Activated CD4-positive, alpha-beta T cell treated with anti-CD3 and anti-CD28 coated beads, Interleukin-2, amount 50 U/mL, for 24 hours (primary cell): ENCODE measurements at places on chromosomes 2 and 18.

DNA sequence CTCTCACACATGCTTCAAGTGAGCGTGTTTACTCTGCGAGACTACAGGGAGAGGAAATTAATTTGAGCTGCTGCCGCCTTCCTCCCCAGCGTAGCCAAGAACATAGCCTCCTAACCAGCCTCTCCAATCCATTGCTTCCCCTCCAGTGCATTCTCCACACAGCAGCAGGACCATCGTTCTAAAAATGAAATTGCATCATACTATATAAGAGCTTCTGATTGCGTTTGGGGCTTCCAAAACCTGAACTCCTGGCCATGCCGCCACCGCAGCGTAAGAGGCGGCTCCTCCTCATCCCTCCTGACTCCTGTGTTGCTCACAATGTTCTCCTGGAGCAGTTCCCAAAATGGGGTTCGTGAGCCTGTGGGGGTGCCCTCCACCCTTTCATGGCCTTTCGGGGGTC is 142.1 kb downstream of the MYT1L start:
- no peak for DNase-seq

DNA sequence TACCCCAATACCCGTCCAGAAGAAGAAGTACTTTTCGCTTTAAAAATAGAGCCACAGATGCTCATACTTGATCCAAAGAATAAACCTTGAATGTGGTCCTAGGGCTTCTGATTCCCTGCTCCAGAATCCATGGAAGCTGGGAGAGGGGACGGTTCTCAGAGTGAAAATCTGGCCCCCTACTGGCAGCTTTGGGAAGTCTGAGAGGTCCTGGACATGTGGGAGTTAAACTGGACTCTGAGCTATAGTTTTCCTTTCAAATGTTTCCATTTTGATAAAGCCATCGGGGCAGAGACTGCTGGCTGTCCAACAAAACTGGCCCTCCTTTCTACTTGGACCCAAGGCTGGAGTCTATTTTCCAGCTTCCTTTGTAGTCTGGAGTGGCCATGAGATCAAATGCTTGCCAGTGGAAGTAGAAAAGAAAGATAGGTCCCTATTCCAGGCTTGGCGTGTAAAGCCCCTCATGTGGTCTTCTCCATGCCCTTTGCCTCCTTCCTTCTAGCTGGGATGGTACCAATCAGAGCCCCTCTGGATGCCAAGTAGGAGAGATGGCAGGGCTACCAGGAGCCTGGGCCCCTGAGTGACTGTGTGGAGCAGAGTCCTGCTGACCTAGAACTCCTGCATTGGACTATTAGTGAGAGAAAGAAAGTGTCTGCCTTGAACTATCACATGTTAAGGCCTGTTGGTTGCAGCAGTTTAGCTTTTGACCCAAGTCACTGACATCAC is 37.7 kb upstream of the TBC1D8 start:
- no peak for DNase-seq

DNA sequence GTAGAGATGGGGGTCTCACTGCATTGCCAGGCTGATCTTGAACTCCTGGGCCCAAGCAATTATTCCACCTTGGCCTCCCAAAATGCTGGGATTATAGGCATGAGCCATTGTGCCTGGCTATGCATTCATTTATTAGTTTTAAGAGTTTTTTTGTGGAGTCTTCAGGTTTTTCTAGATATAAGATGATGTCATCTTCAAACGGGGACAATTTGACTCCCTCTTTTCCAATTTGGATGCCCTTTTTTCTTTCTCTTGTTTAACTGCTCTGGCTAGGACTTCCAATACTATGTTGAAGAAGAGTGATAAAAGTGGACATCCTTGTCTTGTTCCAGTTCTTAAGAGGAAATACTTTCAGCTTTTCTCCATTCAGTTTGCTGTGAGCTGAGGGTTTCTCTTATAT is 113.7 kb upstream of the PARD3B start:
- DNase-seq, result no peak

DNA sequence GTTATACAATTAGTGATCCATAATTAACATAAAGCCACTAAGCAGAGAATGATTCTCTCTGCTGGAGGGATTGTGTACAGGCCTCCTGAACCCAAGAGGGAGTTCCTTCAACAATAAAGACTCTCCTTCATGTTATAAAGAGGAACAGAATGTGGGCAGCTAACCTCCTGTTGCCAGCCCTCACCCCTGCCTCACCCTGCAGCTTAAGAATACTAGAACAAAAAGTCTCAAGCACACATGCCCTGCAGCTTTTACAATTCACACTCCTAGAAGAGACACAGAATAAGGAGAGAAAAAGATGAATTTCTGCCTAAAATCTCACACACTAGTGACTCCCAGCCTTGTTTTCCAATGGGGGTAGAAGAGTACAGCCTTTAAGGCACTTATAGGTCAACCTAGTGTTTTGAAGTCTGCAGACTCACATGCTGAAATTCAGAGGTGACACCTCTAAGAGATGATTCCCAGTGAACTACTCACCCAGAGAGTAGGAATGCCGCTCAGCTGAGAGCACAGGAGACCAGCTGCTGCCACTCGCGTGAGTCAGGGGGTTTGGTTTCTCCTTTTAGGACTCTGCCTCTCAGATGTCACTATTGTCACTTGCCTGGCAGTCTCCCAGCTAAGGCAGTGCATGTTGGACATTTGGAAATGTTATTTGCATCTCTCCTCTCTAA is 32.5 kb upstream of the IL1RL1 start:
- DNase-seq, result no peak

DNA sequence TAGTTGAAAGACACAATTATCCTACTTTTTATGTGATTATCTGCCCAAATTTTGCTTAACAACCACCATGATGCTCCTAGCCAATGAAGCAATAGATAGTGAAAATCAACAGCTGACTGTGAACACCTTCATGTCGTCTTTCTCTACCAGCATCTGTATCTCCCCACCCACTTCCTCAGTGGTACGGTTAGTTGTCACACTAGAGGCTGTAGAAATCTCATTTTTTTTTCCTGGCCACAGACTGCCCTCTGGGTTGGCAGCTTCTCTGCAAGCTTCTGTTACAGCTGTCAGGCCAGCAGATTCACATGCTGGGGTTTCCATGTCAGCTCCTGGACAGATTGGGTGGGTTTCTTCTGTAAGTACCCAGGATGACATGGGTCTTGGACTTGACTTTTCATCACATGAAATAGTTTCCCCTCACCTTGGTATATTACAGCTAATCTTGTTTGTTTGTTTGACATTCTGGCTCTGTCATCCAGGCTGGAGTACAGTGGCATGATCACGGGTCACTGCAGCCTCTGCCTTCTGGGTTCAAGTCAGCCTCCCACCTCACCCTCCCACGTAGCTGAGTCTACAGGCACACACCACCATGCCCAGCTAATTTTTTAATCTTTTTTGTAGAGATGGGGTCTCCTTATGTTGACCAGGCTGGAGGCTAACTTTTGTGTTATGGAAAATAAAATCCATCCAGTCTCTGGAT is 24.3 kb downstream of the STAT4 start:
- no peak for DNase-seq

GRCh38 chr2:96762529-96763311 is 2.0 kb downstream of the CNNM4 start:
- no peak for DNase-seq

DNA sequence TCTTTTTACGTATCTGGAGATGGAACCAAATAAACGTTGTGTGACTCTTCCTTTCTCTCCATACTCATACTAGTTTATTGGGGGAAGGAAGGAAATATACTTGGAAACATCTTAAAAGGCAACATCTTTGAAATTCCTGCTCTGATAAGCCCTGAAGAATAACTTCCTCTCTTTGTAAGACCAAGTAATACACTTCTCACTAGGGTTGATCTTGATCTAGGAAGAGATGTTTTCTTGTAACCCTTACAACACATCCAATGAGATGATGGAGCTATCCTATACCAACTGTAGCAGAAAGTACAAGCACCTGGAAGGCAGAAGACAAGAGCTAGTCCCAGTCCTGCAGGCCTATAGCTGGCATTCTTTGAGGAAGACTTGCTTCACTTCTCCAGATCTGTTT is 2.0 kb downstream of the ANKRD44 start:
- DNase-seq, result no peak

DNA sequence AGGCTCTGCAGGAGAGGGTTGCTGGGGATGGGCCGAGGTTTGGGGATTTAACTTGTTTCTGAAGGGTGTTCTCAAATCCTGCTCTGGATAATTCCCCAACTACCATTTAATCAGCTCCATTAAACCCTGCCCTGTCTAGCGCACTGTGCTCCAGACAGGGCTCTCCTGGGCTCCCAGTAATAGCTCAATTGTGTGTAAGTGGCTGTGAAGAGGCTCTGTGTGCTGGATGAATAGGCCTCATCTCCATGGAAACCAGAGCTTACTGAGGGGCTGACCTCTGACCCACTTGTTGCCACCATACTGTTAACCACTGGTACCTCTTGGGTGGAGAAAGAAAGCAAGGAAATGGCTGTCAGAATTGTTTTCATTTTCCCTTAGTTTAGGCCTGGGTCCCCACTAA is 92.9 kb downstream of the TGOLN2 start:
- DNase-seq, result no peak

GRCh38 chr2:150630587-150631235 is 143.2 kb upstream of the RND3 start:
- DNase-seq, result no peak

DNA sequence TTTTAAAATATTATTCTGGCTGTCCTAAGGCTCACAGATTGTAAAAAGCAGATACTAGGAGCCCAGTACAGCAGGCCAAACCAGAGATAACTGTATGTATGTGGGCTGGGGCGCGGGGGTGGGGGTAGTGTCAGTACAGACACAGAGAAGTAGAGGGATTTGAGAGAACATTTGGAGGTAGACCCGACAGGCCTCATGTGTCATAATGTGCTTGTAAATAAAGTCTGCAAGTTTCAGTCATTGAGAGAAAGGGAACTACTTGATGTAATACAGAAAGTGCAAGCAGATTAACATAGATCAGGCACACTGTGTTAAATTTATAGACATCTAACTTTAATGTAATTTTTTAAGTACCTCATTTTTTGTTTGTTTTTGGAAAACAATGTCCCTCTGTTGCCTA is 7.4 kb upstream of the POLI start:
- DNase-seq, result peak; percentile 19

GRCh38 chr2:63851691-63852311 is 10.1 kb downstream of the UGP2 start:
- no peak for DNase-seq

DNA sequence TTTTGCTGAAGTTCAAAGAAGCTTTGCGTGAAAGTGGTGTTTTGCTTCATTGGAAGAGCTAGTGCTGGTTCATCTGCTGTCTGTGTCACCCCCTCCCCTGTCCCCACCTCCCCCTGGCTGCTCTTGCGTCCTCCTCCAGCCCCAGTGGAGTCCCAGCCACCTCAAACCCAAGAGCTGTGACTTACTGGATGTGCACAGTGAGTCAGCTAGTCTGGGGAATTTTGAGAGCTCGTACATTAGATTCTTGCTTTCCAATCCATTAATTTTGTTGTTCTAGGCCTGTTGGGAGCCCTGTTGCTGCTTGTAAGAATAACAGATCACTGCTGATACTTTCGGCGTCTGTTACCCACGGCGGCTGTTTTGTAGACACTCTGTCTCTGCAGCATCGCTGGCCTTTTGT is 412.1 kb downstream of the TSN start:
- no peak for DNase-seq
